ENCODE measurements at places on chromosomes 7 and 10.

- DNase-seq: no peak
Measured at GRCh38 chr10:12769323-12770044, 232.0 kb downstream of the CCDC3 start.

DNA sequence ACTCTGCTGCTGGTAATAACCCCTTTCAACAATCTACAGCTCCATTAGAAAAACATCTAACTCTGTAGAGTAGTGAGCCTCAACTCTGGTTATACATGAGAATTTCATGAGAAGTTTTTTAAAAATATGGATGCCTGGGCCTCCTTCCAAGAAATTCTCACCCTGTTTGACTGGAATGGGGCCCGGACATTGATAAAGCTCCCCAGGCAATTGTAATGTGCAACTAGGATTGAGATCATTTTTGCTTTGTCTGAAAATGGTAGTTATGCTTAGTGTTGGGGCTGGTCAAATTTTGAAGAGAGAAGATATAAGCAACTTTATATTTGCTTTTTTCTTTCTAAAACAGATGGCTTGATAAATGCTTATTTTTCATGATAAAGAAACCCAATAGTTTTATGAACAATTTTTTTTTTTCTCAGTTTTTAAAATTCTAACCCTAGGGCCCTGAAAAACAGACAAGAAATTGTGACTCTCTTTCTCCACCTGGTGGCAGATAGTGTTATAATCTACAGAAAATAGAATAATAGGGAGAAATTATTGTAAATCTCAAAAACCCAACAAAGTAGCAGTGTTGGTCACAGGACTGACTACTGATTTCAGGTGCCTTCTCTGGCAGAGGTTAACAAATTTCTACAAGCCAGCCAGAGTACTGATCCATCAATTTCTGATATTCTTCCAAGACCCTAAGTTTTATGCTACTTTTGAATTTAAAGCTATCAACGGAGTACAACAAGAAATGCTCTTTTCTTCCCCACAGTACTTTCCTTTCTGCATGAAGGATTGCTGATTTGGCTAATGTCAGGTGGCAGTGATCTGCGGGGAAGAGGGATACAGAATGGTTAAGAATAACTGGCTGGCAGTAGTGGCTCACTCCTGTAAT, 174.8 kb downstream of the DKK1 start:
- no peak for DNase-seq

DNA sequence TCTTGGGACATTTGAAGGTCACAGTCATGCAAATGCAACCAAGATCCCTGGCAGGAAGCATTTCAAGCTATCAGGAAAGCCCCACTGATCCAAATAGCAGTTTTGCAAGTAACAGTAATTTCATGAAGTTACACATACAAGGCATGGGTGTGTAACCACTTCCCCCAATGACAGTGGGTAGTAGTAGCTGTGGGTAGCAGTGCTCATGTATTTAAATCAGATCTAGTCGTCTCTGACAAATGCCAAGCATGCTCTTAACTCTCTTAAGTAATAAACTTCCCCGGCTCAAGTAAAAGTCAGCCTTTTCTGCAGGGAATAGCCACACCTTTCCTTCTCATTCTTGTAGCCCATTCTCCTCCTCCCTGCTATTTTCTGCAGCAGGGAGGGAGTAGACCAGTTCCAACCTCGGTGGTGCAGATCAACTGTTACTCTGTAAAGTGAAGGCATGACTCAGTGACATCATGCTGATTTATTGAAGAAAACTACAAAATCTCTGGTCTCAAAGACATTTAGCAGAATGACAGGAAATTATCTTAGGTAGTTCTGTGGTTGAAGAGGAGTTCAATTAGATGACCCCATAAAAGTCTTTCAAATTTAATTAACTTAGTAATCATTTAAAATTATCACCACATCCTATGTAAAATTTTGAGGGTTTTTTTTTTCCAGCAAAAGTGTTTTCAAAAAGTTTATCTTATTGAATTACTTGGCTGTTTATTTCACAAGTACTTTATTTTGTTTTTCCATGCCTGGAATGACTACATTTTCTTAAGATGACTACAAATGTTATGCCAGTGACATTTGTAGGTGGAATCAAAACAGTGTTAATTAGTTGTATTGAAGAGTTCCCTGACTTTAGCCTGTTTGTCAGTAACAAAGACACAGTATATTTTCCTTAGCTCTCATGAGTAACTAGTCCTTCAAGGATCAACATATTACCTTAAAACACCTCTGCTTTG, 568.3 kb downstream of the INHBA start:
- DNase-seq: no peak

DNA sequence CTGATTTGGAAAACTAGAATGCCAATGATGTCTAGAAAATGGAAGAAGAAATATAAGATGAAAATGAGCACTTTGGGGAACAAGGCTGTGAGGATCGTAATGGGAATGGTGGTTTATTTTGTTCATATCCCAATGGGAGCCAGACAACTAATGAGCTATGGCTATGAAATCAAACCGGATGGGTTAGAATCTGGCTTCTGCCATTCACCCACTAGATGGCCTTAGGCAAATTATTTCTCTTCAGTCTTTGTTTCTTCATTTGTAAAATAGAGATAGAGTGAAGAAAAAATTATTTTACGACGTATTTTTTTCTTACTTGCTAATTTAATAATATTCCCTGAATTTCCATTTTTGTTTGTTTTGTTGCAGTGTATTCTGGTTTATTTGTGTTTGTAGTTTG, 572.1 kb upstream of the IGFBP3 start:
- DNase-seq: no peak

DNA sequence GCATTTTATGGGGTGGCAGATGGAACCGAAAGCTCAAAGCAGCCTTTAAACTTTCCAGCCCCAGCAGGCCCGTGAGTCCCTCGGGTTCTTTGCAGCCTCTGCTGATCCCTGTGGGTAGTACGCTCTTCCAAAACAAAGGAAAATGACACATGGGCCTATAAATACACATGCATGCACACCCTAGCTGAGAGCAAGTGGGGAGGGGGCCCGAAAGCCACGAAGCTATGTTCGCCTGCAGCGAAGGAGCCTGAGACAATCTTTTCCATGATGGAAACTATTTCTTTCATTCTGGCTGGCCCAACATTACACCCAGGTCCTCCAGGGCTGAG, 32.2 kb downstream of the CALML5 start:
- DNase-seq: no peak

GRCh38 chr10:52915391-52915790, 142.8 kb upstream of the MBL2 start:
- DNase-seq: no peak

Measured in activated naive CD4-positive, alpha-beta T cell treated with anti-CD3 and anti-CD28 coated beads for 36 hours (primary cell).